ENCODE measurements at places on chromosomes 6 and 20. TPM values are rescaled to one million over a fixed set of nuclear protein-coding genes. Genes with fewer than 3 reads are reported as not detected.

Gene HLA-DQA2
- 0.54 TPM for polyA plus RNA-seq

Gene CGA
- 3.7 TPM for polyA plus RNA-seq

Gene GTSF1L
- not detected for polyA plus RNA-seq

Gene SPATS1
- polyA plus RNA-seq: not detected

Gene MMP24
- polyA plus RNA-seq: 0.35 TPM

Gene PPIL1
- 37.2 TPM for polyA plus RNA-seq

Gene BHLHE23
- not detected for polyA plus RNA-seq

Gene SOBP
- polyA plus RNA-seq: 19.1 TPM

Gene TRDN
- polyA plus RNA-seq: 245 TPM

Gene GHRH
- polyA plus RNA-seq: not detected

Gene KPNA5
- 12.7 TPM for polyA plus RNA-seq

Gene CST3
- polyA plus RNA-seq: 113 TPM

Gene KIF25
- polyA plus RNA-seq: 0.37 TPM

Gene VGLL2
- polyA plus RNA-seq: 88.4 TPM

Gene GUCA1A
- 0.14 TPM for polyA plus RNA-seq

Gene MSH5
- 17.4 TPM for polyA plus RNA-seq

Gene SIRPA
- polyA plus RNA-seq: 33.2 TPM

Gene EFCAB8
- 0.12 TPM for polyA plus RNA-seq

Gene VSTM2L
- polyA plus RNA-seq: 3.9 TPM

Gene C20orf144
- polyA plus RNA-seq: 0.08 TPM

Gene OLIG3
- polyA plus RNA-seq: not detected

Gene TRIM39
- polyA plus RNA-seq: 7.5 TPM

Gene CLPSL1
- not detected for polyA plus RNA-seq

Gene CRISP3
- 0.46 TPM for polyA plus RNA-seq

Gene TTBK1
- polyA plus RNA-seq: 0.07 TPM

Gene SLC4A11
- 0.65 TPM for polyA plus RNA-seq

Gene VWA7
- 2.2 TPM for polyA plus RNA-seq

Gene ANKRD6
- polyA plus RNA-seq: 8.1 TPM

Gene PPP1R16B
- polyA plus RNA-seq: 7.3 TPM

Gene CTAGE9
- polyA plus RNA-seq: not detected

Gene FAM217B
- polyA plus RNA-seq: 26.3 TPM

Gene DYNLT2
- polyA plus RNA-seq: 2.0 TPM

Gene SNAP25
- polyA plus RNA-seq: 3.2 TPM

Gene POU5F1
- 0.46 TPM for polyA plus RNA-seq

Gene DEFB124
- 0.59 TPM for polyA plus RNA-seq

Gene NKAIN4
- polyA plus RNA-seq: 31.8 TPM

Gene PGC
- polyA plus RNA-seq: not detected

Gene COL9A3
- 7.4 TPM for polyA plus RNA-seq

Gene ADGRF5
- polyA plus RNA-seq: 19.9 TPM

Gene ETV7
- polyA plus RNA-seq: 0.20 TPM

Gene AURKA
- 6.6 TPM for polyA plus RNA-seq

Gene RIN2
- polyA plus RNA-seq: 26.5 TPM

Gene PSMG4
- 14.9 TPM for polyA plus RNA-seq

Gene TNFRSF6B
- 0.85 TPM for polyA plus RNA-seq

Gene SNX21
- 18.6 TPM for polyA plus RNA-seq

Gene MLN
- not detected for polyA plus RNA-seq

Gene CDH26
- polyA plus RNA-seq: 0.99 TPM

Gene ECT2L
- 0.20 TPM for polyA plus RNA-seq

Gene FRK
- 0.62 TPM for polyA plus RNA-seq

Gene CD83
- polyA plus RNA-seq: 16.3 TPM

Gene EBF4
- polyA plus RNA-seq: 6.6 TPM

Gene RIPPLY2
- not detected for polyA plus RNA-seq

Gene SIRPB1
- polyA plus RNA-seq: 2.6 TPM

Gene SRSF12
- 5.0 TPM for polyA plus RNA-seq

Gene BPI
- polyA plus RNA-seq: 0.91 TPM
